Activated CD4-positive, alpha-beta T cell treated with anti-CD3 and anti-CD28 coated beads for 1 hour (primary cell): ENCODE measurements at places on chromosomes 7 and 10.

GRCh38 chr10:125006188-125006680 is 64.3 kb downstream of the ZRANB1 start:
- no peak for DNase-seq

- no peak for DNase-seq
Observed at GRCh38 chr7:145398758-145399157, 562.9 kb upstream of the TPK1 start.

- DNase-seq, result no peak
Observed at GRCh38 chr7:75878312-75878768, 494 bp upstream of the RHBDD2 start.

GRCh38 chr7:56174346-56174874 is 58.2 kb upstream of the NUPR2 start:
- no peak for DNase-seq

DNA sequence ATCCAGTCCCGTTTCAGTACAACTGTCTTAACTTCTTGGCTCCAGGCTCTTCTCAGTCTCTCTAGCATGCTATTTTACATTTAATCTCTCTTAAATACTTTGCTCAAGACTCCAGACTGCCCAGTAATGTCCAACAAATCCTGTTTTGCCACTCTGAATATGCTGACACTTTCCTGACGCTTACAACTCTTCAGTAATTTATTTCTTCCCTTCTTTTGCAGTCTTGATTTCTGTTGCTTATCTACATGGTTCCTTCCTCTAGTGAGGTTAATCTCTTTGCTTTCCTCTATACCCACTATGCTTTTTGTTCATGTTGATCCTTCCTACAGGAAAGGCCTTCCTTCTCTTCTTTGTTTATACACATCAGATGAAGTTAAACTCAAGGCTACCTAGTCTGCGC is 23.7 kb downstream of the UMAD1 start:
- DNase-seq, result no peak

GRCh38 chr7:8442814-8443304 is 9.4 kb downstream of the NXPH1 start:
- DNase-seq, result peak; percentile 11
